ENCODE measurements at places on chromosomes 7 and 10. TPM values are rescaled to one million over a fixed set of nuclear protein-coding genes. Genes with fewer than 3 reads are reported as not detected.

The VPS41 gene
- 40.3 TPM for total RNA-seq

DNA sequence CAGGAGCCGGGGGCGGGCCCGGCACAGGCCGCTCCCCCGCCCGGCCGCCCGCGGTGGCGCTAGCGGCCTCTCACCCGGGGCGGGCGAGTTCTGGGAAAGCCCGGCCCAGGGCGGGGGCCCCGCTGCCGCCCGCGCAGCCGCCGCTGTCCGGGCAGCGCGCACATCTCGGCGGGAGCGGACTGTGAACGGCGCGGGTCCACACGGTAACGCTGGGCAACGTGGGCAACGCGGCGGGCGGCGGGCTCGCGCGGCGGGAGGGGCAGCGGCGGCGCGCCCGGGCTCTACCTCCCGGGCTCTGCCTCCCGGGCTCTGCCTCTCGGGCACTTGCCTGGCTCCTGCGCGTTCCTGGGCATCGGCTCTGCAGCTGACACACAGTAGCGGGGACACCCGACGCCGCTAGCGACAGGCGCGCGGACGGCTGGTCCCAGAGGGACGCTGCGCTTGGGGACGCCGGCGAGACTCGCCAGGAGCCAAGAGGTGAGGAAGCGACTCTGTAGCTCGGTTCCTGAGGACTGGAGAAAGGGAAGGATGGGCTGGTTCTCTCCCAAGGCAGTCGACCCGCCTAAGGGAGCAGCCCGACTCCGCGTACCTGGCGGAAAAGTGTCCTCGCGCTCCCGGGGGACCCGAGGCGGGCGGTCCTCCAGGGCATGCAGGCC is at the start of gene PLCE1:
Gene PLCE1, plus strand, starts transcription at position 150 of the 656 bp plus-strand sequence. CDS start 37,116 bp downstream, outside the sequence.
- DNase-seq: peak; percentile 57

DNA sequence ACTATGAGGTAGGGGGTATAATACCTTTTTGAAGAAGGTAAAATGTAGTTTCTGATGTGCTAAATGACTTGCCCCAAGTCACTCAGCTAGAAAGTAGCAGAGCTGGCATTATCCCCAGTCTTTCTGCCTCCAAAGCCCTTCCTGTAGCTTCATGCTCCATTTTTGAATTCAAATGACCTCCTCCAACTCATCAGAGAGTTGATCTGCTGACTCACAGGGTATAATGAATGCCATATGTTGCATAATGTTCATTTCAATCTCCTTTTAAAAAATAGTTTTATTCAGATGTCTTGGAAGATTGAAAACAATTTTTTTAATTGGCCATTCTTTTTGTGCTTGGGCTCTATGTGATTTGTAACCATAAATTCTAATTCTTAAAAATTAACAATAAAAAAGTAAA is 272.8 kb upstream of the IMMP2L start:
- DNase-seq: no peak

GRCh38 chr7:49791088-49791741 is 17.8 kb downstream of the VWC2 start:
- DNase-seq: no peak

GRCh38 chr10:116133634-116134033 is 139.4 kb downstream of the GFRA1 start:
- DNase-seq: no peak

- DNase-seq: no peak
These were observed 56.6 kb downstream of the PARD3 start for GRCh38 chr10:34758447-34758996.

DNA sequence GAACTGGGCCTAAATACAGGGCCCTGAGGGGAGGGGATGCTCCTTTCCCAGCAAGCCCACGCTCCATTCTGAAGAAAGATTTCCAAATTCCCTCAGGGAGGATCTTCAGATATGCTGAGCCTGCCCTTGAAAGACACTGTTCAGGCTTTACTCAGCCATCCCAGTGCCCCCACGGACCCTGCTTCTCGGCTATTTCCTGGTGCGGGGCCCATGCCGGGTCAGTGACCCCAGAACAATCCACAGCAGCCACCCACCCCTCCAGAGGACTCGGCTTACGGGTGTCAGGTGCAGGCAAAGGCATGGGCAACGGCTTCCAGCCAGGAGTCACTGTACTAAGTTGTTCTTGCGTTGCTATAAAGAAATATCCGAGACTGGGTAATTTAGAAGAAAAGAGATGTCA is 137.1 kb downstream of the OAT start:
- DNase-seq: no peak

DNA sequence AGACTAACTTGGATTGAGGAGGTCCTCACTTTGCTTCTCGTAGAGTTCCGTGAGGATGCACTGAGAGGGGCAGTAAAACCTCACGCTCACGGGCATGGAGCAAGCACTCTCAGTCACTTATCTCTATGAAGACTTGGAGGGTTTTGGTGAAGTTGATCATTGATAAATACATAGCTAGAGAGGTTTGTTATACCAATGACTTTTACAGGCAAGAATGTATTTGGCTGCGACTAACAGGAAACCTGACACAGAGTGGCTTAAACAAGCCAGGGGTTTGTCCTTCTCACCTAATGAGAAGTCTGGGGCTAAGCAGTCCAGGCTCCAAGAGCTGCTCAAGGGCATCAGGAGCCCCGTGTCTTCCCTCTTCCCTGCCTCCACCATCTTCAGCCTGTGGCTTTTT is 6.1 kb downstream of the BICC1 start:
- no peak for DNase-seq

DNA sequence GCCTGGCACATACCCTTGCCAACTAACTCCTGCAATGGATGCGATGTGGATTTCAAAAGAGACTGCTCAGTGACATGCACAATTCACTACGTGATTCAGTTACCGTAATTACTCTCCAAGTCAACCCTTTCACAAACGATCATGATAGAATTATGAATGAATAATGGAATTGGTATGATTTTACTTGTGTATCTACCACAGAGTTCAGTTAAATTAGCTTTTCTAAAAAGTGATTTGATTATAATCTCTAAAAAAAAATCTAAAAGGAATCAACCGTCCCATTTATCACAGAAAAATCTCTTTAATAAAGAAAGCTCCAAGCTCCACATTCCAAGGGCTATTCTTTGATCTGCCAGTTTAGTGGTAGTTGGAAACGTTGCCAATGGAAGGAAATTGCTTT is 30.4 kb upstream of the RSU1 start:
- no peak for DNase-seq

- DNase-seq: no peak
These were observed 20.8 kb upstream of the FXYD4 start for GRCh38 chr10:43350686-43351085.

DNA sequence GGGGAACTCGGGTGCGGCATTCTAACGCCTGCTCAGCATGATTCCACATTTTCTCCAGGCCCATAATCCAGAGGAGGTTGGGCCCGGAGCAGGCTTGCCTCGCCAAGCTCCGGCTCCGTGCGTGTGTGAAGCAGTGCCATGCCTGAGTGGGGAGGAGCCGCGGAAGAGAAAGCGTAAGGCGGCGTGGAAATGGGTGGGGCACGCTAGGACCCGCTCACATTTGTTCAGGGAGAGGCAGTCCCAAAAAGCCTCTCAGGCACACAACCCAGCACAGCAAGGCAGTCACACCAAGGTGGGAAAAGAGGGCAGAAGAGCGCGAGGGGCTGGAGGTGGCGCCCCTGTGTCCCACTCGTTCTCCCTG is 695 bp upstream of the VDAC2 start:
- DNase-seq: peak; percentile 94

The HOXA2 gene
- 0.37 TPM for total RNA-seq

The SPACDR gene
- not detected for total RNA-seq

The SDK1 gene
- 2.4 TPM for total RNA-seq

- DNase-seq: no peak
These were observed 93.4 kb downstream of the DOCK4 start for GRCh38 chr7:112112822-112113255.

DNA sequence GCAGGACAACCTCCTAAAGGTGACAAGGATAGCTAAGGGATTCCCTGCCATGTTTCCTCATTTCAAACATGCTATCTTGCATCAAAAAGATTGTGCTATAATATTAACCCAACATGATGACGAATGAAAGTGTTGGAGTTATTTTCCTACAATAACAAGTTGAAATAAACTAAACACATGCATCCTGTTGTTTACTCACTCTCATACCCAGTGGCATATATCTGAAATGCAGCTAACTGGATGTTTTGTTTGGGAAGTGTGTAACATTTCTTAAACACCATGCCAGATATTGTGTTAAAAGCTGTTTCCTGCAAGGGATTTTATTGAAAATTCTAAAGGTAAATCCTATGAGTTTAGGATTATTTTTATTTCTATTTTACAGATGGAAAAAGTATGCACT is 139.6 kb downstream of the TFPI2 start:
- no peak for DNase-seq

The WDFY4 gene
- total RNA-seq: 2.7 TPM

DNA sequence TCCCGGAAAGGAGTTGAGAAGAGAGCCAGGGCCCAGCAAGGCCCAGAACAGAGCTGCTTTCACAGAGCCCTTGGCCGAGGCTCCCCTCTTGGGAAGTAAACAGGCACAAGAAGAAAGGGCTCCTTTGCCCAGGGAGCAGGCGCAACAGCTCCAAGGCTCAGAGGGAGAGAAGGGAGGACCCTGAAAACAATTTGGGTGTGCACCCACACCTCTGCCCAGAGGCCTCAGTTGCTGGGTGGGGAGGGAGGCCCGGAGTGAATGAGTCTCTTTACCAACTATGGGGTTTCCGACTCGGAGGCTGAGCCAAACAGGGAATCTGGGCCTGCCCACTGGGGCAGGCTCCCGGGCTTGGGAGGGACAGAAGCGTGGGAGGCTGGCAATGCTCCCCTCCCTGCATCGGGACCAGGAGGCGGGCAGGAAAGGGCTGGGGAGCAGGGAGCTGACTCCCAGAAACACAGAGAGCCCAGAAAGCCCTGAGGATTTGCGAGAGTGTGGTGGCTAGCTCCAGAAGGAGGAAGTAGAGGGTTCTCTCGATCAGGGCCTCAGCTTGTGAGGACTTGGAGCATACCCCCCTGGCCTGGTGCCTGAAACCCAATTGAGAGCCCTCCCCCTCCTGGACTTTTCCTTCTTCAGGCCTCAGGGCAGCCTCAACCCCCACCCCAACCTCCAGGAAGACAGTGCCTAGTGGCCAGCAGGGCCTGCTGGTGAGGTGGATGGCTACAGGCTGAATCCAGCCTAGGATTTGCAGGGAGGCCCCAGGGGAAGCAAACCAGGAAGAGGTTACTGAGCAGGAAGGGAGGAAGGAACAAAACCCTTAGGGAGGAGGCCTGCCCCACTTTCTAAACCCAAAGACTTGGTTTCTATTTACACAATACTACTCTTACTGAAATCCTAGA is 6.2 kb downstream of the C10orf105 start:
- peak; percentile 96 for DNase-seq

The SUMF2 gene
- total RNA-seq: 50.0 TPM

GRCh38 chr10:95920798-95921426 is 13.1 kb downstream of the CC2D2B start:
- DNase-seq: no peak

The SFRP5 gene
- 191 TPM for total RNA-seq

Measured in right cardiac atrium (tissue), 5 donors.